ENCODE measurements at places on chromosomes 7 and 10. TPM values are rescaled to one million over a fixed set of nuclear protein-coding genes. Genes with fewer than 3 reads are reported as not detected.

GRCh38 chr10:12539350-12540164, 190.2 kb downstream of the CAMK1D start:
- H3K27ac ChIP-seq, result peak overlapping the region; percentile 75
- H3K4me1 ChIP-seq, result peaks cover 37% of the 10 kb centered on the region
- H3K36me3 ChIP-seq, result no peaks in the 10 kb centered on the region

DNA sequence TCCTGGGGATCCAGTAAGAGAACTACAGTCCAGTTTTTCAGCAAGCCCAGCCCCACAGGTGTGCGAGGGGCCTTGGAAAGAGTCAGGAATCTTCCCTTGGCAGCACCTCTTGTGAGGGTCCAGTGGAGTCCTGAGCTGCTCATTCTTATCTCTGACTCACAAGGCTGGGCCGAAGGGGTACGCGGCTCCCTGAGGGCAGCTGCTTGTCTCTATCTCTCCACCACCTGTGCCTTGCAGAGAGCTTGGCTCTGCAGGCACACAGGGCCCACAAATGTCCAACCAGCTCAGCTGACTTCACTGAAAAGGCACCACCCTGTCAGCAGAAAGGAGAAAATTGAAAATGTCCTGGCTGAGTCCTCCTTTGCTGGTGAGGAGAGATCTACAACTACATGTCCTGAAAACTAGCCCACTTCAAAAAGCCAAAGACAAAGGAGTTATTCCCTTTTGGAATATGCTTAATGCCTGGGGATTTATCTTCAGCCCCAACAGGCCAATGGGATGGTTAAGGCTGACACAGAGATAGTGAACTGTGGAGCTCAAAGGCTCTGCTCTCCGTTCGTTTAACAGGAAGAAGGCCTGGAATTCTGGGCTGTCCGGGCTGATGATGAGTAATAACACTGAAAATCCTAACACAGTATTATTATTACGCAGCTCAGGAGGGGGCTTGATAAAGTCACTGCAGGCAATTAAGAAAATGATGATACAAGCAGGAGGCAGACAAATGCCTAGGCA, 23.4 kb downstream of the UROS start:
- H3K4me1 ChIP-seq, result peaks cover 4% of the 10 kb centered on the region
- H3K27me3 ChIP-seq, result no peaks in the 10 kb centered on the region
- H3K4me3 ChIP-seq, result no peak overlapping the region

DNA sequence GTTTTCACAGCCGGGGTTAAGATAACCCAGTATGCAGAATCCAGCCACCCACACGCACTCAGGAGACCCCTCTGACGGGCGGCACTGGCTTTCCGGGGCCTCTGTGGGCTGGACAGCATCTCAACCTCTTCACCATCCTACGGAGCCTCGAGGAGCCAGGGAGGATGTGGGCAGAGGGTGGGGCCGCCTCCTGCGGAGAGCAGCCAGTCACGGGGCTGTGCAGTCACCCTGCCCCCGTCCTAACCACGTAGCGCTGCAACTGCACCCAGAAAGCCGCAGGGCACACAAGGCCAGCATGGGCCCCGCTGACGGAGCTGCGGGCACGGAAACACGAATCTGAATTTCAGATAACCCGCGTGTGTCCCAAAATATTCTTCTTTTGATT, 270.3 kb downstream of the ELFN1 start:
- H3K27ac ChIP-seq, result peak overlapping the region; percentile 98
- peaks cover 43% of the 10 kb centered on the region for H3K4me1 ChIP-seq
- H3K36me3 ChIP-seq, result peaks cover 3% of the 10 kb centered on the region
- H3K27me3 ChIP-seq, result no peaks in the 10 kb centered on the region
- peak; percentile 73 for DNase-seq

GRCh38 chr7:130344271-130344866, at the start of gene CPA5:
CPA5 (plus strand) TSS chr7:130344816; CDS start chr7:130346486, 1,670 bp downstream.
- no peak within 1 kb of the TSS for H3K4me3 ChIP-seq
- peaks cover 6% of the 10 kb centered on the region for H3K27me3 ChIP-seq
- no peaks in the 10 kb centered on the region for H3K36me3 ChIP-seq
- no peak within 1 kb of the TSS for H3K27ac ChIP-seq

GRCh38 chr10:23525406-23525805, 86.5 kb downstream of the OTUD1 start:
- no peak overlapping the region for H3K4me3 ChIP-seq
- H3K27me3 ChIP-seq, result peaks cover 32% of the 10 kb centered on the region
- peaks cover 3% of the 10 kb centered on the region for H3K4me1 ChIP-seq
- no peak for DNase-seq

DNA sequence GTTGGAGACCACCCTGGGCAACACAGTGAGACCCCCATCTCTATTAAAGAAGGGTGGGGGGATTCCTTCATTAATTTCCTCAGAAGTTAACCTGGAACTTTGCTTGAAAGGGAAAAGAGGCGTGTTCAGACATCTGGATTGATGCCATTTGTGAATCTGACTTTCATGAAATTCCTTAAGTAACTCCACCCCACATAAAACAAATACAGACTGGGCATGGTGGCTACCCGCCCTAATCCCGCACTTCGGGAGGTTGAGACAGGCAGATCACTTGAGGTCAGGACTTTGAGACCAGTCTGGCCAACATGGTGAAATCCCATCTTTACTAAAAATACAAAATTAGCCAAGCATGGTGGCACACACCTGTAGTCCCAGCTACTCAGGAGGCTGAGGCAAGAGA, 75.0 kb downstream of the EEPD1 start:
- H3K36me3 ChIP-seq, result peaks cover 2% of the 10 kb centered on the region
- H3K4me3 ChIP-seq, result no peak overlapping the region
- H3K27ac ChIP-seq, result no peak overlapping the region
- peaks cover 22% of the 10 kb centered on the region for H3K4me1 ChIP-seq
- no peak for DNase-seq

Gene TLX1
- not detected for total RNA-seq

Gene CCDC7
- total RNA-seq, result 60.4 TPM

- H3K36me3 ChIP-seq, result no peaks in the 10 kb centered on the region
- no peak overlapping the region for H3K27ac ChIP-seq
- H3K4me1 ChIP-seq, result peaks cover 8% of the 10 kb centered on the region
- DNase-seq, result no peak
Observed at GRCh38 chr7:101896941-101897340, 79.5 kb downstream of the CUX1 start.

GRCh38 chr10:58086144-58086762, 181.4 kb downstream of the IPMK start:
- peaks cover 24% of the 10 kb centered on the region for H3K27me3 ChIP-seq
- no peak overlapping the region for H3K4me3 ChIP-seq
- peaks cover 2% of the 10 kb centered on the region for H3K36me3 ChIP-seq
- no peaks in the 10 kb centered on the region for H3K4me1 ChIP-seq

- H3K36me3 ChIP-seq, result no peaks in the 10 kb centered on the region
- peaks cover 3% of the 10 kb centered on the region for H3K27me3 ChIP-seq
- peaks cover 6% of the 10 kb centered on the region for H3K4me1 ChIP-seq
- DNase-seq, result no peak
- no peak overlapping the region for H3K4me3 ChIP-seq
Observed at GRCh38 chr7:77458786-77459185, 42.6 kb upstream of the GSAP start.

Gene MBLAC1
- total RNA-seq, result 4.2 TPM

DNA sequence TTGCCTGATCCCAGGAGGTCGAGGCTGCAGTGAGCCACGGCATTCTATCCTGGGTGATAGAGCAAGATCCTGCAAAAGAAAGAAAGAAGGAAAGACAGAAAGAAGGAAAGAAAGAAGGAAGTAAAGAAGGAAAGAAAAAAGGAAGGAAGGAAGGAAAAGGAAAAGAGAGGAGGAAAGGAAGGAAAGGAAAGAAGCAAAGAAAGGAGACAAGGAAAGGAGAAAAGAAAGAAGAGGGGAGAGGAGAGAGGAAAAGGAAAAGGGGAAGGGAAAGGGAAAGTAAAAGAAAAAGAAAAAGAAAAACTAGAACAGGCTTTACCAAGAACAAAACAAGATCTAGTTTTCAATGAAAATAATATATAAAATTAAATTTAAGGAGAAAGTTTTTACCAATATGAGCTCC, 15.0 kb downstream of the NEBL start:
- DNase-seq, result no peak
- H3K27ac ChIP-seq, result no peak overlapping the region
- no peak overlapping the region for H3K4me3 ChIP-seq
- H3K27me3 ChIP-seq, result no peaks in the 10 kb centered on the region
- no peaks in the 10 kb centered on the region for H3K4me1 ChIP-seq
- H3K36me3 ChIP-seq, result no peaks in the 10 kb centered on the region

- H3K27ac ChIP-seq, result no peak overlapping the region
- no peaks in the 10 kb centered on the region for H3K4me1 ChIP-seq
- H3K27me3 ChIP-seq, result peaks cover 13% of the 10 kb centered on the region
- DNase-seq, result no peak
Observed at GRCh38 chr7:179209-179681, 13.1 kb upstream of the FAM20C start.
